ENCODE measurements at places on chromosomes 12 and 14.

GRCh38 chr12:81866081-81866480 lies 106.9 kb upstream of the PPFIA2 start:
- DNase-seq, result no peak

DNA sequence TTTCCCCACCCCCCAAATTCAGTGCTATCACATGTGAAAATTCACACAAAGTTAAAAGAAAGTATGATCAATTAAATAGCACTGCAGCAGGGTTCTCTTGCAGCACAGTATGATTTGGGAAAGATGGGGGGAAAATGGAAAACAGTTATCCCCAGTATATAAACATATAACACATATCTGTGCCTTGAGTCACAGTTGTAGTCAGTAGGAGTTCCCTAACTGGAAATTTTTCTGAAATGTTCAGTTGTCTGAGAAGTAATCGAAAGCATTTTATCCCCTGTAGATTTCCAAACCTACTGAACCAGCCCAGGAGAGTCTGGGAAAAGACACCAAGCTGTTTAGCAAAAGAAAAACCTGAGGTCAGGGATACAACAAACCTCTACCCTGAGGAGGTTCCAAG lies 47.0 kb downstream of the C12orf50 start:
- DNase-seq, result no peak

- DNase-seq, result no peak
Measured at GRCh38 chr12:27952510-27952909, 20.0 kb downstream of the PTHLH start.

DNA sequence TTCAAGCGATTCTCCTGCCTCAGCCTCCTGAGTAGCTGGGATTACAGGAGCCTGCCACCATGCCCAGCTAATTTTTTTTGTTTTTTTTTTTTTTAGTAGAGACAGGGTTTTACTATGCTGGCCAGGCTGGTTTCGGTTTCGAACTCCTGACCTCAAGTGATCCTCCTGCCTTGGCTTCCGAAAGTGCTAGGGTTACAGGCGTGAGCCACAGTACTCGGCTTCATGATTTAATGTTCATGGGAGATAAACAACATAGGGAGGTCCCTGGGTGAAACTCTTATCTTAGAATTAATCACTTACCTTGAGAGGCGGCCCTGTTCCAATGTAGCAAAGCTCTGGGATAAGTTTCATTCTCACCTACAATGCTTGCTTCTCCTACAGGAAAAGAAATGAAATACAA lies 48.3 kb downstream of the SEL1L start:
- DNase-seq, result no peak

- DNase-seq, result no peak
Measured at GRCh38 chr12:48000878-48001504, 3.3 kb downstream of the COL2A1 start.

GRCh38 chr12:6084261-6084968 lies 40.1 kb downstream of the VWF start:
- no peak for DNase-seq

- DNase-seq, result no peak
Measured at GRCh38 chr12:10716704-10717315, 6.3 kb downstream of the YBX3 start.
